Non-pigmented ciliary epithelial cell (primary cell): ENCODE measurements at places on chromosomes 1 and 21.

DNA sequence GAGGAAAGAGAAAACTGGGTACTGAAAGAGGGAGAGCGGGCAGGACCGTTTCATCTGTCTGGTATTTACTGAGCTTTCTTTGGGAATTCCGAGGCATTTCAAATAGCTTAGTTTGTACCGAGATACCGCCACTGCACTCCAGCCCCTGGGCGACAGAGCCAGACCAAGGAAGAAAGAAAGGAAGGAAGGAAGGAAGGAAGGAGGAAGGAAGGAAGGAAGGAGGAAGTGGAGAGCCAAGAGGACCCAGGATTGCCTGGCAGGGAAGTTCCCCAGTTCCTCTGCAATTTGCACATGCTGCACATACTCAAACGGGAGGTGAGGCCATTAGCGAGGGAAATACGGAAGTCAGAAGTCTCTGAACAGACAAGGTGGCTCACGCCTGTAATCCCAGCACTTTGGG lies 961 bp upstream of the FUCA1 start:
- no peak for DNase-seq

GRCh38 chr21:23223882-23224281 lies 2225.7 kb downstream of the NCAM2 start:
- no peak for DNase-seq

DNA sequence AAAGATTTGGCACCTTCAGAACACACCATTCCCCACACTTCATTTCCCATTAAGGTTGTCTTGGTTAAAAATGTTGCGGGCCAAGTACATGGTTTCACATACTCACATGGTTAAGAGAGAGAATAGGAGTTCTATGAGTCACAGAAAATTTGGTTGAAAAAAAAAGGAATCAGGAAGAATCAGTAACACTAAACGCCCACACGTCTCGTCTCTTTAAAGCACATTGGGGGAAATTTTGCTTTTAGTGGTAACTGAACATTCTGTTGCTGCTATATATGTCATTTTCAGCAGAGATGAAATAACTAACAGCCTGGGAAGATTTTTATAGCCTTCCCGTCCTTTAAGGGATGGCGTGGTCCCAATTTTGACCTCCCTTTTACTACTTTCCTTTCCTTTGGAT lies 132.9 kb upstream of the ERG start:
- DNase-seq: no peak

DNA sequence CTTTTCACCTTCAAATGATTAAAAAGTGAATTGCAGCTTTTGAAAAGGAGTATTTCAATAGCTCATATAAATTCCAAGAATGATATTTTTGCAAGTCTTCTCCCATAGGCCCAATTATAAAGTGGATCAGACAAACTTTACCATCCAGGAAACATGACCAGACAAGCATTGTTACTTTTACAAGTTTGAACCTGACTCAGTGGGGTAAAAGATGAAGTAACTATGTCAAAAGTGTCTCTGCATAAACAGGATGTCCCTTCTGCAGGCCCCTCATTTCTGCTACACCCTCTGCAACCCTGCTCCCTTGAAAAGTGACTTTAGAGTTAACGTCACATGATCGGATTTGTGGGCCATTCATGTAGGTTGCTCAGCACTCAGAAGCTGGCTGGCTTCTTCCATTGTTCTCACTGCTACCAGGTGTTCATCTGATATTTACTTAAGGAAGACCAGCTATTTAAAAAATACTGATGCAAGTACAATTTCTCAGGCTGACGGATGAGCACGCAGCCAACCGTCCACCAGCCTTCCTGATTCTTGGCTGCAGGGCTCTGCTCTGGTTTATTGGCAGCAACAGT lies 32.3 kb downstream of the URB1 start:
- DNase-seq: no peak

DNA sequence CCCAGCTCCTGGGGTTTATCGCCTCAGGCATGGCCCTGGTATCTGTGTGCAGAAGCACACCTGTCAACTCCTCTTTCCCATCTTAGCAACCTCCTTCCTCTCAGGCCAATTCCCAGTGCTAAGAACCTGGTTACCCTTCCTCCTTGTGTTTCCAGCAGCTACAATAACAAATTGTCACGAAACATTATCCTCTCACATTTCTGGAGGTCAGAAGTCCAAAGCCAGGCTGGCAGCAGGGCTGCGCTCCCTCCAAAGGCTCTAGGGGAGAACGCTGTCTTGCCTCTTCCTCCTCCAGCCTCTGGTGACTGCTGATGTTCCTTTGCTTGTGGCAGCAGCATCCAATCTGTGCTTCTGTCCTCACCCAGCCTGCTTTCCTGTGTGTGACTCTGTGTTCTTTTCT lies 10.7 kb upstream of the MRPS14 start:
- DNase-seq: no peak

- no peak for DNase-seq
These were observed 47.6 kb downstream of the KDM5B start for GRCh38 chr1:202760589-202760988.

DNA sequence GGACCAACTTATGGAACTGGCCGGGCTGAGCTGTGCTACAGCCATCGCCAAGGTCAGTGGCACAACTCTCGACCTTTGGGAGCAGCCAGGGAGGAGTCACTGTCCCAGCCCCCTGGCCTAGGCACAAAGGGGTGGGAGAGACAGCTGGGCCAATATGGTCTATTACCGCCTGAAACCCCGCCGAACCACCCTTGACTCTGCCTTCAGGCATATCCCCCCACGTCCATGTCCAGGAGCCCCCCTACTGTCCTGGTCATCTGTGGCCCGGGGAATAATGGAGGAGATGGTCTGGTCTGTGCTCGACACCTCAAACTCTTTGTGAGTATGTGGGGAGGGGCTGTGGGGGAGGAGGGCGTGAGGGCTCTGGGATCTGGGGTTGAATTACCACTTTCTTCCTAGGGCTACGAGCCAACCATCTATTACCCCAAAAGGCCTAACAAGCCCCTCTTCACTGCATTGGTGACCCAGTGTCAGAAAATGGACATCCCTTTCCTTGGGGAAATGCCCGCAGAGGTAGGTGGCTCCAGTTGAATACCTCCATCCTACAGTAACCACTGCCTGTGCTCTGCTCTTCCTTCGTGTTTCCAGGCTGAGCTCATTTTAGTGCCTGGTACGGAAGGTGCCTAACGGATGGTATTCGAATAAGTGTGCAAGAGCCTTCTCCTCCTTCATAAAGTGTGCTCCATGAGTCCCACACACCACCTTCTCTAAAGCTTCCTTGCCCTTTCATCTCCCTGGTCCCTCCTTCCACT lies 758 bp downstream of the NAXE start:
- DNase-seq: no peak

DNA sequence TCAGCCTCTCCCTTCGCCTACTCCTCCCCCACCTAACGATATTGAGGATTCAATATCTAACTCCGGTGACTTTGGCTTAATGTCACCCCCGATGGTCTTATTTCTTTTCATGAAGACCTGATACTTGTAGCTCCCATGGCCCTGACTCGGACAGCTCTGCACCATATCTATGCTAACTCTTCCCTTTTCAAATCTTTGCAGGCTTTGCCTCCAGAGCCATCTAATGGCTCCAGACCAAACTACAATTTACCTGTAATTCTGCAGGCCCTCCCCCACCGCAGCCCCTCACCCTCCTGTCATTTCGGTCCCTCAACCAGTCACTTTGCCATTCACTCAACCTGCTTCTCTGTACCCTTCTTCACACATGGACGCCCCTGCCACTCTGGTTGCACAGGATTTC lies 7.9 kb upstream of the GSTM5 start:
- no peak for DNase-seq

- DNase-seq: no peak
These were observed 20.0 kb upstream of the DISP1 start for GRCh38 chr1:222794656-222795474.

GRCh38 chr1:235892734-235893413 lies 26.2 kb upstream of the LYST start:
- DNase-seq: no peak

GRCh38 chr1:100875228-100875627 lies 19.4 kb downstream of the EXTL2 start:
- DNase-seq: no peak

DNA sequence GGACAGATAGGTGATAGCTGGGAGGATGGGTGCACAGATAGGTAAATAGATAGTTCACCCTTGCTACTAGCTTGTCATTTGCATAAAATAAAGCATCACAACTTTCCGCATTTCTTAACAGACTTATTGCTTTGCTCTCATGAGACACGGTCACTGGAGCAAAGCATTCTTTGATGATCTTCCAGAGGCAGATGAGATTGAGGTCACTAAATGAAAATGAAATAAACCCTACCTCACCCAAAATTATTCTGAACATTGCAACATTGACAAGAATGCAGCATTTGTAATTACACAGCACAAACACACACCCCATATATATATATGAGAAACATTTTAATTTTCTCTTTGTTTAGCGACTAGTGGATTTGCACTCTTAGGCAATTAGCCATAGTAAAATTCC lies 107.6 kb downstream of the SNX7 start:
- no peak for DNase-seq

GRCh38 chr1:17276568-17276967 lies 27.7 kb downstream of the PADI3 start:
- no peak for DNase-seq

- DNase-seq: no peak
These were observed 14.3 kb upstream of the GPR157 start for GRCh38 chr1:9143250-9143649.

DNA sequence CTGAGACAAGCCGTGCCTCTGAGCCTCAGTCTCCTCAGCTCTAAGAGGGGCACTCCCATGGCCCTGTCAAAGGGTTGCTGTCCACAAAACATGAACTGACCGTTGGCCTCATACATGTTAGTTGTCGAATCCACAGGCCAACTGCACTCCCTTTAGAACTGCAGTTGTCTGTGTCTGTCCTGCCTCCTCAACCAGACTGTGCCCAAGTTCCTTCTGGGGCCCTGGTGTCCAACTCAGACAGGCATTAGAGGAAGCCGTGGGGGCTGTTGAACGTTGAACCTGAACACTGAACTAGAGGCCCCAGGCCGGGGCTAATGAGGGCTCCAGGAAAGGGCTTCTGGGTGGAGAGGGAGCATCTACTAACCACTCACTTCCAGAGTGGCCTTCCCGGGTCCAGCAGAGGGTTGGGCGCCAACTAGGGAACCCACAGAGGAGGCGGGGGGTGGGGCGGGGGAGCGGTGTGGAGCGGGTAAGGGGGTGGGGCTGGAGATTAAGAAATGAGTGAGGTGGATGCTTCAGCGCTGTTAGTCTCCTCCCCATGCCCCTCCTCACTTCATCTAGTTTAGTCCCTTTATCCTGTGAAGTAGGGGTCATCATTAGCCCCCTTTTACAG lies at the start of gene RAB42:
Gene RAB42, plus strand, starts transcription at position 558 of the 613 bp plus-strand sequence. CDS start 247 bp downstream, outside the sequence.
- no peak for DNase-seq

DNA sequence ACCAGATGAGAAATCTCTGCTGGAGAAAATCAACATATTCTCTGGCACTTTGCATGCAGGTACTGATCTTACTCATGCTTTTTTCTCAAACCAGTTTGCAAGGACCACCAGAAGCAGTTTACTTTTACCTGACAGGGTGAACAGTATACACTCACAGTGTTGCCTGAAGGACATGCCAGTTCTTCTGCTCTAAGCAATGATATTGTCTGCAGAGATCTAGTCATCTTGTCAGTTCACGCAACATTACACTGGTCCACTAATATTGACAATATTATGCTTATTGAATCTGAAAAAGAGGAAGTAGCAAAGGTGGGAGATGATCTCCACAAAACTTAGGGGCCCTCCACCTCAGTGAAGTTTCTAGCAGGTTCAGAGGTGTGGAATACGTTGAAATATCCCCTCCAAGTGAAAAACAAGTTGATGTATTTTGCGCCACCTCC lies 3.8 kb upstream of the S100B start:
- DNase-seq: no peak

GRCh38 chr1:44273560-44274350 lies 60.5 kb downstream of the DMAP1 start:
- DNase-seq: no peak

DNA sequence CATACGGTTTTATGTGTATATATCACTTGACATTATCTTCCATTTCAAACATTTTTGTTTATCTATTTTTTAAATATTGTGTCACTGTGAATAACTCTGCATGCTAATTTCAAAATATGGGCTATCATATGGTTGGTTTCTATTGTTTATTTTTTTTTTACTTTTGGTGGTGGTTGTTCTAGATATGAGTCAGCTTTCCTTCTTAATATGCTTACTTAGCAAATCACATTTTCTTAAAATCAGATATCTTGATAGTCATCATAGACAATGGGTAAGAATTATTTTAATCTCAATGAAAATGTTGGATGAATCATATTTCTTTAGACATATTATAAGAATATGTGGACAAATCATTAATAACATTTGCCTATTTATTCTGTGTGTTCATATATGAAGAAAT lies 881.5 kb downstream of the BRINP3 start:
- no peak for DNase-seq

- no peak for DNase-seq
These were observed 10.4 kb downstream of the KYAT3 start for GRCh38 chr1:88982055-88982454.

- no peak for DNase-seq
These were observed 7.1 kb upstream of the TPM3 start for GRCh38 chr1:154198756-154199562.

GRCh38 chr1:94119796-94120569 lies 965 bp downstream of the ABCA4 start:
- DNase-seq: no peak

DNA sequence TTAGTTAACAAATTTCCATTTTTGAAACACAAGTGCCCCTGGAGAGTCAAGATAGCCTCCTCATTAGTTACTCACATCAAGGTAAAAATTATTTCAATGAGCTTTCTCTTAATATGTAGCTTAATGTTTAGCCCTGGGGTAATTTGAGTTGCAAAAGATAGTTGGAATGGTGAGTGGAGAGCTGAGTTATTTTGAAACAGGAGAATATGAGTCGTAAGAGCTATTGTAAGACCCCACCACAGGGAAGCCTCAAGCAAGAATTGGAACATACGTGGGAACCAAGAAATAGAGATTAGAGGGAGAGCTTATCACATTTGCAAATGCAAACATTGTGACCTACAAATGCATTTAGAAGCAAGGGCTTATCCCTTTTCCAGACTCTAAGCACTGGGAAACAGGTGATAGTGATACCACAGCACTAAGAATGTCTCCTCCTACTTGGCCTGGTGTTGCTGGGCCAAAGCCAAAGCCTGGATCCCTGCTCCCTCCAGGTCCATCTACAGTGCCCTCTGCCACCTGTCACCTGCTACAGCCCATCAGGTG lies 635.1 kb downstream of the PTPRC start:
- DNase-seq: no peak

DNA sequence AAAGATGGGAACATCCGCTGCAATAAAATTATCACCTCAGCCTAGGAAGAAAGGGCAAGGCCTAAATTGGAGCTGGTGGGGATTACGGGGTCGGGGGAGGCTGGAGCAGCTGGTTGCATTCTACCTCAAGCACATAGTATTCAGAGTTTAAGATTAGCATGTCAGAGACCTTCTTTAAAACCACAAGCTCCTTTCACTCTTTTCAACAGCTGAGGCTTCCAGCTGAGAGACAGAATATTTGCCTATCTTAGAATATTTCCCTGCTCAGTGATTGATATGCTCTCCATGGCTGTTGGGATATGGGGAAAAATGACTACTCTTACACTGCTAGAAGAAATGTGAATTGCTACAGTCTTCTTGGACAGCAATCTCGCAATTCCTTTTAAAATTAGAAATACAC lies 248.6 kb downstream of the TBX15 start:
- DNase-seq: no peak
